SW 1271 (cell line): ENCODE measurements at places on chromosomes 3 and 15.

GRCh38 chr15:54150255-54150654, 172.0 kb downstream of the UNC13C start:
- no peak for DNase-seq

- no peak for DNase-seq
These were observed 170.3 kb downstream of the NUP210 start for GRCh38 chr3:13249664-13250390.

- peak; percentile 41 for DNase-seq
These were observed 75.2 kb upstream of the ACAD9 start for GRCh38 chr3:128804017-128804810.

DNA sequence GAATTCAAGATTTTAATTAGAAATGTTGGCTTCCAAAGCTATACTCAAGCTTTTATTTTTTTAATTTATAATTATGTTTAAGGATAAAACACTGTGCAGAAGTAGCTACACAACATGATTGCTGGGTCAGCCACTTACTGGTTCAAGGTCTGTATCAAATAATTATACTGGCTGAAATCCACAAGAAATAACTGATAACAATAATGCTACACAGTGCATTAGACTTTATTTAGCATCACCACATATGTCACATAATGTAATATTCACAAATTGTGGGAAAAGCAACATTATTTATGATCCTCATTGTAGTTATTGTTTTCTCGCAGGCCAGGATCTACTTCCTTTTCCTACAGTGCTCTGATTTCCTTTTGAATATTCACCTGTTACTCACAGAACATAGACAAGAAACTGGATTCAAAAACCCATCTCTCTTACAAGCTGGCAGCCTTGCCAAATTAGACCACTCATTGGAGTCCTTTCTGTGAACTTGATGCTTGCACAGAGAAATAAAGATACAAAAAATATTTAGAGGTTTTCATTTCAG, 161.7 kb downstream of the MECOM start:
- DNase-seq = no peak

- no peak for DNase-seq
These were observed 134.6 kb downstream of the SLC25A26 start for GRCh38 chr3:66355394-66355793.

DNA sequence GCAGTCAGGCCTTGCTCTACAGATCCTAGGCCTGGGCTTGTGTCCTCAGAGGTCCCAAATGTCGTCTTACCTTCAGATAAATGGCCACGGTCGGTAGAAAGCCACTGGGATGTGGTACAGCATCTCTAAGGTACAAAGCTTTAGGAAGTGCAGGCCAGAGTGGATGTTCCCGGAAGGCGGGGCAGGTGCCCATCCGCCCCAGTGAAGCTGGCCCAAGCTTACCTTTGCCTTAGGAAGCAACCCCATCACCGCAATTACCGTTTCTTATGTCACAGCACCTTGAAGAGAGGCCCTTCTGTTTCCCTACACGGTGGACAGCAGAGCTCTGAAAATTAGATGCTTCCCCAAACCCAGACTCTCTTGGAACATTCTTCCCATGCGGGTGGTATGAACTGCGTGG, 240.1 kb upstream of the LYSMD4 start:
- DNase-seq = no peak

GRCh38 chr3:139421460-139421859, 32.0 kb upstream of the COPB2 start:
- no peak for DNase-seq

DNA sequence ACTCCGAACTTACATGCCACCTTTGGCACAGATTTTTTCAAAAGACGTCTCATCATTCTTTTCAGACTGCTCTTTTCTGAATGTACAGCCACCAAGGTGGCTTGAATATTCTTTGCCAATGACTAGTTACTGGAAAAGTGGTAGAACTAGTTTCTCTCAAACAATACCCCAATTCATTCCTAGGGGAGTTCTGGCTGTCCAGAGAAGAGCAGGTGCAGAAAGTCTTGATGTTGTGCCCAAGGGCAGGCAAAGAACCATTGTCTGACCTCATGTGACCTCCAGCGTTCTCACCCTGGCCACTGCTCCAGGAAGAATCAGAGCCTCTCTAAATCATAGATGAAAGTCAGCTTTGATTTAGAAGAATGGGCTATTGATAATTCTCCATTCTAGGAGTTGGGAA, 5.5 kb downstream of the LMOD3 start:
- DNase-seq = no peak

DNA sequence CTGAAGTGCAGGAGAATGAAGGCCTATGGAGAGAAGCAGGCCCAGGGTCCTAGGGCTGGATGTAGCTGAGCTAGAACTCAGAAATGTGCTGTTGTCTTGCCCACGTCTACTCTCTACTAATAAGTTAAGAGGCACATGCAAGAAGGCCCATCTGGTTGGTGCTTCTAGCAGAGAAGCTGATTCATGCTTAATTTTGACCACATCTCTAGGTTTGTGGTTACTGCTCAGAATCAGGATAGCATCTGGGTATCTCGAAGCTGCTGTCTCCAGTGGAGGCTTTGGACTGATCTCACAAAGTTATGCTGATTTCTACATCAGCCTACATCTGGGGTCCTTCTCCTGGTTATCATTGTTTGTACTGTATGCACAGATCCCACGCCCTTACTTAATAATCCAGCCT, 87.3 kb downstream of the CACNA1D start:
- DNase-seq = no peak

- DNase-seq = no peak
These were observed 989.0 kb downstream of the TBL1XR1 start for GRCh38 chr3:176208283-176208682.

DNA sequence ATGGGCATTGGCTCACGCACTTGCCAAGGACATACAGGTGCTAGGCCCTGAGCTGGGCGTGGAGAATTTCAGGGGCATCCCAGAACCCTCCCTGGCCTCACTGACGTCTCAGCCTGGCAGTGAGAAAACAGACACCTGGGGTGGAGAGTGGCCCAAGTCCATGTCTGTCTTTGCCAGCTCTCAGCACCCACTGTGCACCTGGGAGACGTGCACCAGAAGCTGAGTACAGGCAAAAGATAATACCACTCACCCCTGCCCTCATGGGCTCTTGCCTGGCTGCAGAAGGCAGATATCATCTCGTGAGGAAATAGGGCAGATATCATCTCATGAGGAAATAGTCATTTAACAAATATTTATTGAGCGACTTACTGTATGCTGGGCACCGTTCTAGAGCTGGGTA, 8.0 kb downstream of the LOXL1 start:
- no peak for DNase-seq

- no peak for DNase-seq
These were observed 797 bp upstream of the THPO start for GRCh38 chr3:184378651-184379357.

DNA sequence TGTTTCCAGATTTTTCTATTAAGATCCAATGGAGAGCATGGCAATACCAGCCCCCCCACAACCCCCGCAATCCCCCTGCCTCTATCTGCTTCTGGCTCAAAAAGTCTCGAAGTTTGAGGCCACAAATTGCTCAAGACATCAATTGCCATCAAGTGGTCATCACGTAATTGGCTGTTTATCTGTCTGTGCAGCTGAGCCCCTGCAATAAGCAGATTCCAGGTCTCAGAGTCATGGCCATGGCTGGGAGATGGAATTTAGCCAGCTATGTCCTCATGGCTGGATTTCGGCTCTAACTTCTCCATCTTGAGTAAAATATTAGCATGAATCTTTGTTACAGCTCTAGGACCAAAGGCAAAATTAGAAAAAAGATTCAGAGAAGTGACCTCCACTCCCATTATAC, 22.7 kb downstream of the SSUH2 start:
- no peak for DNase-seq

- DNase-seq = no peak
These were observed 24.4 kb upstream of the PLSCR2 start for GRCh38 chr3:146493761-146494160.

DNA sequence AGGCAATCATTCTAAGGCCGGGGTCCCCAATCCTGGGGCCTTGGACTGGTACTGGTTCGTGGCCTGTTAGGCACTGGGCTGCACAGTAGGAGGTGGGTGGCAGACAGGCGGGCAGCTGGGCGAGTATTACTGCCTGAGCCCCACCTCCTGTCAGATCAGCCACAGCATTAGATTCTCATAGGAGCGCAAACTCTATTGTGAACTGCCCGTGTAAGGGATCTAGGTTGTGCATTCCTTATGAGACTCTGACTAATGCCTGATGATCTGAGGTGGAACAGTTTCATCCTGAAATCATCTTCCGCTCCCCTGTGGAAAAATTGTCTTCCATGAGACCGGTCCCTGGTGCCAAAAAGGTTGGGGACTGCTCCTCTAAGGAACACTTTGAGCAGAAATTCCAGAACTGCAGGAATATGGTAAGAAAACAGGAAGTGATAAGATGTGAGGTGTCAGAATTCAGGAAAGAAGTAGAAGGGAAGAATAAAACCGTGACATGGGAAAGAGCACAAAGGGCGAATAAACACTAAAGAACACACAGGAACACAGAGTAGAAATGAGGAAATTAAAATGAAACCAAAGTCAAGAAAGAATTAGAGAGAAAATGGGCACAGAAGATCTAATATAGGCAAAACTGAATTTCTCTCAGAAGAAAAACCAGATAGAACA, 57.6 kb downstream of the PDCD6IP start:
- peak; percentile 63 for DNase-seq

DNA sequence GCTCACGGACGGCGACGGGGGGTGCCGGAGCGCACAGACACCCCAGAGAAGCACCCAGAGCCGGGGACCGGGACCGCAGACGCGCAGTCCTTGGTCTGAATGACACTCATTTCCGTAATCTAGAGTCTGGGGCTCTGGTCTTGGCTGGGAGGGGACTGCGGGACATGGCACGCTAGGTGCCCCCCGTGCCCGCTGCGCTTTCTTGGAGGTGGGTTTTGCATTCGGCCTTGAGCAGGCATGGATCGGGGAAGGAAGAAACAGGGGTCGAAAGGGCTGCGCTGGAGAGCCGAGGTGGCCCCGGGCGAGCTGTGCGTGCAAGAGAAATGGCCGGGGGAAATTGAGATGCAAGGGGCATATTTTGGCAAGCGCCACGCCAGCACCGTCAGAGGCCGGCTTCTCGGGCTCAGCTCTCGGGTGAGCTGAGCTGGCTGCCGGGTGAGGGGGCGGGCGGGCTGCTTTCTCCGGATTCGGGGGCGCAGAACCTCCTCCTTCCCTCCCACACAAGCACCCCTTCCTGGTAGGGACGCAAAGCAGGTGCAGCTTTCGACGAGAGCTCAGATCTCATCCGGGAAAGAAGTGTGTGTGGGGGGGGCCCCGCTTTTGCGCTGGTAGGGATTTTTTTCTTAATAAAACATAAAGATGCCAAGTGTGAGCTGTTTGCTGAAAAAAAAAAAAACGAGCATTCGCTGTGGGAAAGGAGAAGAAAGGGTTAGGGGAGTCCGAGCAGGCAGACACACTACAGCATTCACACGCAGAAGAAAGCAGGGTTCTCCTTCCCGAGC, 963 bp upstream of the NTRK3 start:
- DNase-seq = no peak

GRCh38 chr3:152266221-152266995, 2.3 kb upstream of the MBNL1 start:
- peak; percentile 91 for DNase-seq

GRCh38 chr3:79148786-79149185, 619.0 kb downstream of the ROBO1 start:
- DNase-seq = no peak

- DNase-seq = no peak
These were observed 28.9 kb upstream of the MITF start for GRCh38 chr3:69710153-69710977.

GRCh38 chr3:197500812-197501211, 55.0 kb downstream of the BDH1 start:
- DNase-seq = no peak

DNA sequence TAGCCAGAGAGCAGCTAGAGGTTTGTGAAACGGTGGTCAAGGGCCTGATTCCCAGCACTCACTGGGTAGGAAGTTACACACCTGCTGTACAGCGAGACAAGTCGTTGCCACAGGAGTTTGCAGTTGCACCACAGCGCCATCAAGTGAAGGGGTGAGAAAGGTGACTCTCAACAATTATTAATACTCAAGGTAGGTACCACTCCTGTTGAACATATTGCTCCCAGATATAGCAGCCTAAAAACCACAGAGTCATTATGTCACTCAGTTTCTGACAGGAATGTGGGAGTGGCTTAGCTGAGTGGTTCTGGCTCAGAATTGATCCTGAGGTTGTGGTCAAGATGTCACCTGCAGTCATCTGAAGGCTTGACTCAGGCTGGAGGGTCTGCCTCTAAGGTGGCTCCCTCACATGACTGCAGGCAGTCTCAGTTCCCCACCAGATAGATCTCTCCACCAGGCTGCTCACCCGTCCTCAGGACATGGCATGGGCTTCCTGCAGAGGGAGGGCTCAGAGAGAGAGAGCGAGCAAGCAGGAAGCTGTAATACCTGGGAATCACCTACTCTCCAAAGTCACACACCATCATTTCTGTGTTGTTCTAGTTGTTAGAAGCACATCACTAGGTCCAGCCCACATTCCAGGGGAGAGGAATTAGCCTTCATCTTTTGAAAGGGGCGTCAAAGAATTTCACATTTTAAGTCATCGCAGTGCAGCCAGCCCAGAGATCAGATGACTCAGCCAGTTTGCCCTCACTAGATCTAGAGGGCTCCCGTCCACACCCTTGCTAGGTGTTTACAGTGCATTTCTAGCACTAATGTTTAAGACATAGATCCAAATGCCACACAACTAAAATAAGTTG, 17.0 kb upstream of the ANO10 start:
- DNase-seq = no peak

- DNase-seq = no peak
These were observed 35.2 kb downstream of the FBXO45 start for GRCh38 chr3:196603683-196604082.

- peak; percentile 92 for DNase-seq
These were observed 27.6 kb downstream of the SLC28A1 start for GRCh38 chr15:84911879-84912660.

DNA sequence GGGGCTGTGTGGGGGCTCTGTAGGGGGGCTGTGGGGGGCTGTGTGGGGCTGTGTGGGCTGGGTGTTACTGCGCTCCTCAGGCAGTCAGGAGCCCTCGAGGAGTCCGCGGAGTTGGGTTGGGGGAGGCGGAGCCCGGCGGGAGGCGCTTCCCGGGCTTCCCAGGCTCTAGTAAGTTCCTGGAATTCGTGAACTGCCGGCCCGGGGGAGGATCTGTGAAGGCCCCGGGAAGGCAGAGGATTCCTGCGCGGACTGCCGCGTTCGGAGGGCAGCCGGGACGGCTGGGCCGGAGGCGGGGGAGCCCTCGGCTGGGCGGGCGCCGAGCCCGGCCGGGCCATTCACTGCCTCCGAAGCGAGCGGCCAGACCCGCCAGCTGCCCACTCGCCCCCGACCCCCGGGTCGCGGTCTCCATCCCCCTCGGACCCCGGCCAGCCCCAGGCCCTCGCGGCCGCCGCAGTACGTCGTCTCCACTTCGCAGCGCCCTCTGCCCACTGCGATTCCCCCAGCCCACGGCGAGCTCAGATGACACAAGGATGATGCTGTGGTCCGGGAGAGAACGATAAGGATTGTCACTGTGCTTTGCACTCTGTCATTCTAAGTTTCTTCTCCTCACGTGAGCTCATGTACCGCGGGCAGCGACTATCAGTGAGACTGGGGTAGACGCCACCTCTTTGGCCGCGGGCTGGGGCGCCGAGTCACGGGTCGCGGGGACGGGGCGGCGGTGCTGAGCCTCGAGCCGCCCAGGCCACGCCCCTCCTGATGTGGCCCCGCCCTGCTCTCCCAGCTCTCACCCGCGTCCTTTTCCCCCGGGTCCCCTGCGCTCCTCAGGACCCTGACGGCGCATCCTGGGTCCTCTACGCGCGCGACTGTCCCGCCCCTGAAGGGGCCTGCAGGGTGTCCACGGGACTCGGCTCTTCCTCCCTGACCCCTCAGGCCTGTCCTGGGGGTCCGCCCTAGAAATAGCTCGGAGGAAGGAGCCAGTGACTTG, 65.3 kb downstream of the KLF13 start:
- no peak for DNase-seq

- no peak for DNase-seq
These were observed 873 bp downstream of the C3orf70 start for GRCh38 chr3:185151964-185152409.
